ENCODE measurements at places on chromosomes 2 and 18.

GRCh38 chr2:106068451-106068850, 125.7 kb downstream of the UXS1 start:
- DNase-seq, result no peak

- DNase-seq, result no peak
These were observed 69.3 kb upstream of the SLC16A14 start for GRCh38 chr2:230137902-230138539.

GRCh38 chr2:42874949-42875801, 82.8 kb upstream of the HAAO start:
- no peak for DNase-seq

GRCh38 chr2:7777668-7778067, 860.5 kb downstream of the RNF144A start:
- no peak for DNase-seq

DNA sequence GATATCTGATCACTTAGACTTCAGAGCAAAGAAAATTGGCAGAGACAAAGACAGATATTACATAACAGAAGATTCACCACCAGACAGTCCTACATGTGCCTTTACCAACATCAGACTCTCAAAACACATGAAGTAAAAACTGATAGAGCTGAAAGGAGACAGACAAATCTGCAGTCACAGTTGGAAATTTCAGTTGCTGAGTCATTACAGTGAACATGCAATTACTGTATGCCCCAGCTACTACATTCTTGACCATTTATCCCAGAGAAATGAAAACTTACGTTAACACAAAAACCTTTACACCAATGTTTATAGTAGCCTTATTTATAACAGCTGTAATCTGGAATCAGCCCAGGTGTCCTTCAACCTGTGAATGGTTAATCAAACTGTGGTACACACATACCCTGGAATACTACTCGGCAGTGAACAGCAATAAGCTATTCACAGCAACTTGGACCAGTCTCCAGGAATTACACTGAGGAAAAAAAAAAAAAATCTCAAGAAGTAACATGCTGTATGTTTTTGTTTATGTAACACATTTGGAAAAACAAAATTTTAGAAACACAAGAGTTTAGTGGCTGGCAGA, 7.5 kb upstream of the SCLY start:
- no peak for DNase-seq

DNA sequence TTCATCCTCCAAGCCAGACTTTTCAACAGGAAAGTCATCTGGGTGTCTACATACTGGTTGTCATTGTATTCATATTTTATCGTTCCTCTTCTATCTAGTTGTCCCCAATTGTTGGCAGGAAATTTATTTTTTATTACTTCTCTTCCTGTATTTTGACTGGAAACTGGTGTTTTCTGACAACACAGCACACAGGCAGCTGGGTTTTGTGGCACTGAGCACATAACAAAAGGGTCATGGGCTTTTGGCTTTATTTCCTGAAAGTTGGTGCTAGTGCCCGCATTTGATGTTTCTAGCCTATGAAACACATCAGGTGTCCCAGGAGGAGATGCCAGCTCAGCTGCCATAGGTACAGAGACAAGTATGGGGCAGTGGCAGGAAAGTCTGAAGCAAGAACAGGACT, 126.4 kb downstream of the TMEM17 start:
- no peak for DNase-seq

- no peak for DNase-seq
These were observed 1262.9 kb downstream of the SUCLG1 start for GRCh38 chr2:83196225-83196624.

GRCh38 chr2:134327367-134327766, 73.5 kb downstream of the MGAT5 start:
- no peak for DNase-seq

DNA sequence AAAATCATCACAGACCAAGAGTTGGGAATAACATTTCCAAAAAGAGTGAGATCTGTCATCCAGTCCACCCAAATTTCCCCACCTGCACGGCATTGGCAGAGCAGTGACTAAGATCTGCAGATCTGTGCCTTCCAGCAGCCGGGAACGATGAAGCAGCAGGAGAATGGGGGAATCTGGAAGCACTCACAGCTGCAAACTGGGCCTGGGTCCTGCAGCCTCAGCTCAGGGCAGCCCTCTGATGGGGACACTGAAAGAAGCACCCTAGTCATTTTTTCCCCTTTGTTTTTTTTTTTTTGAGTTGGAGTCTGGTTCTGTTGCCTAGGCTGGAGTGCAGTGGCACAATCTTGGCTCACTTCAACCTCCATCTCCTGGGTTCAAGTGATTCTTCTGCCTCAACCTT, 4.4 kb upstream of the SAG start:
- no peak for DNase-seq

GRCh38 chr2:30262716-30263309, 31.5 kb downstream of the LBH start:
- DNase-seq, result no peak

DNA sequence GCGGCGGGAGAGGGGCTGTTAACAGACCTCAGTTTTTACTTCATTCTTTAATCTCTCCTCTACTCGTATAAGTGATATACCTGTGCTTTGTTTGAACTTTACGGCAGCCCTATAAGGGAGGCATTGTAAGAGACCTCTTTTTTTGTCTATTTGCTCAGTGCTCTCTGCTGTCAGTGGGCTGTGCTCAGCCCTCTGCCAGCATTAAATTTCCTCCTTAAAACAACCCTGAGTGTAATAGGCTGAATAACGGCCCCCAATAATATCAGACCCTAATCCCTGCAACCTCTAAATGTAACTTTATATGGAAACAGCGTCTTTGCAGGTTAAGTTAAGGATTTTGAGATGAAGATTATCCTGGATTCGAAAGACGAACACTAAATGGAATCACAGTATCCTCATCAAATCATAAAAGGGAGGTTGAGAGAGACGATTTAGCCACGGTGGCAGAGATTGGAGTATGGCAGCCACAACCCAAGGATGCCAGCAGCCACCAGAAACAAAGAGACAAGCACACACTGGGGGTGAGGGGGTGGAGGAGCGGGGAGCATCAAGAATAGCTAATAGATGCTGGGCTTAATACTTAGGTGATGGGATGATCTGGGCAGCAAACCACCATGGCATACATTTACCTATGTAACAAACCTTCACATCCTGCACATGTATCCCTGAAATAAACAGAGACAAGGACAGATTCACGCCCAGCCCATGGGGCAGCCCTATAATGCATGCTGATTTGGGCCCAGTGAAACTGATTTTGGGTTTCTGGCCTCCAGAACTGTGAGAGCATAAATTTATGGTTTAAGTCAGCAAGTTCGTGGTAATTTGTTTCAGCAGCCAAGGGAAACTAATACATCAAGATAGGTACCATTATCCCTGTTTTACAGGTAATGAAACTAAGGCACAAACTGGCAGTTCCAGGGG, 894 bp upstream of the FARSB start:
- no peak for DNase-seq

Measured in activated gamma-delta T cell treated with anti-CD3 and anti-CD28 coated beads, Interleukin-2, amount 50 U/mL, for 16 hours (primary cell).